ENCODE measurements at places on chromosomes 5 and 9.

DNA sequence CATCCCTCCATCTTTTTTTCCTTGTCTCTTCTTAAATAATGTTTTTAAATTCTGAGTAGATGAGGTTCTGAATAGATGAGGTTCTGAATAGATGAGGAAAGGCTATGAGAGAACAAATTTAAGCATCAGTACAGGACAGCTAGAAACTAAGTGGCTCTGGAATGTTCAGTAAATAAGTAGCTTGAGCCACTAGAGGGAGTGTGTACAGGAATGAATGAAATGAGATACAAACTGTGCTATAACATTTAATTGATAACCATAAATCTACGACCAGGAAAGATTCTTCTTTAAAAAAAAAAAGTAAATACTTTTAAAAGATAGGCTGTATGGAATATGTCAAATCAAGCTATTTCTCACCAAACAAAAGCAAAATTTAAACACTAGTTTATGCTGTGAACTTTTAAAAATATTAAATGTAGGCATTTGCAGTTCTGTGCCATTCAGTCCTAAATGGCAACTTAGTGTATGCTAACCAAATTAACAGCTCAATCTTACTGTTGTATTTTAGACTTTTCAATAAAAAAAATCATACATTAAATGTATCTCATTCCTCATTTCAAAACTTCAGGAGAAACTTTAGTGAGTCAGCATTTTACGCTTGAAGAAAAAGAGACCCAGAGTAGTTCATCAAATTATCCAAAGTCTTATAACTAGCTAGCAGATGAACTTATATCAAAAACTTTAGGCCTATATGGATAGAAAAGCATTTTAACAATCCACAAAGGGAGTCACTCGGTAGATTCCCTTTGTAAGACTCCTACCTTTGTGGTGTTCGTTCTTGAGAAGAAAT is 70.4 kb upstream of the SNX2 start:
- no peak for DNase-seq

GRCh38 chr5:53002491-53002890 is 13.3 kb downstream of the ITGA2 start:
- DNase-seq: no peak

- DNase-seq: no peak
Observed at GRCh38 chr5:22053195-22053594, 799.9 kb downstream of the CDH12 start.

DNA sequence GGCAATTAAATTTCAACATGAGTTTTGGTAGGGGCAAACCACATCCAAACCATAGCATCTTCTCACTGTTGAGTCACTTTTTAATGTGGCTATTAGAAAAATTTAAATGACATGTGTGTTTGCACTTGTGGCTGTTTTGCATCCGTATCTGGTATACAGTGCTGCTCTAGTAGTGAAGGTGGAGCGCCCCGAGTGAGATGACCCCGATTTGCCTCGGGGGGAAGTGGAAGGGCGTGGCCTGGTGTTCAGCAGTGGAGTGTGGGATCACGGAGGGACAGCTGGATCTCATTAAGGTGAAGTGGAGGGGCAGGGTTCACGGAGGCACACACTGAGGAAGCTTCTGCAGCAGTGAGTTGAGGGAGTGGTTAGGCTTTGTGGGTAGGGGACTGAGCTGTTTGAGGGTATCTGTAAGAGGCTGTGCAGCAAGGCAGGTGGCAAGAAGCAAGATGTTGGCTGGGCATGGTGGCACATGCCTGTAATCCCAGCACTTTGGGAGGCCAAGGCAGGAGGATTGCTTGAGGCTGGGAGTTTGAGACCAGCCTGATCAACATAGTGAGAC is 6.2 kb upstream of the GMCL2 start:
- DNase-seq: no peak

GRCh38 chr5:38267372-38267771 is 9.0 kb downstream of the EGFLAM start:
- DNase-seq: no peak

- no peak for DNase-seq
Observed at GRCh38 chr5:29277642-29278041, 1915.8 kb upstream of the CDH6 start.

- no peak for DNase-seq
Observed at GRCh38 chr5:10334831-10335230, 18.7 kb upstream of the MARCHF6 start.

DNA sequence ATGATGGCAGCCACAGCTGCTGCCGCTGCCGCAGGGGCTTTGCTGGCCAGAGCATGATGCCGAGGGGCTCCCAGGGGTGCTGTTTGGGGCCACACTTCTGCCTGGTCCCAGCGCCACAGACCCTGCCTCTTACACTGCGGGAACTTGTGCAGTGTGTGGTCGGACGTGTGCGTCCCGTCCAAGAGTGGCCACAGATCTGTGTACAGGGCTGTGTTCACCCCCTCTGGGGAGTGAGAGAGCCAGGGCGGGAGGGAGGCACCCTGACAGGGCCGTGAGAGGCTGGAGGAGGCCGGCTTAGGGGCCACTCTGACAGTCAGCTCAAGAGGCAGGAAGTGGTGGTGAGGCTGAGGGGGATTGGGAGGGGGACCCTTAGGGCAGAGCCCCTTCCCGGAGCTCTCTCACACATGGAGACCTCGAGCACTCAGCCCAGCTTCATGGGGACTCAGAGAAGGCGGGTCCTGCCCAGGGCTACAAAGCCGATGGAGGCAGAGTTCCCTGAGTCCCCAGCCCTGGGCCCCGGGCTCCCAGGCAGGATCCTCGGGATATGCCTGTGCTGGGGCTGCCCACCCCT is 13.1 kb upstream of the CARD19 start:
- no peak for DNase-seq

DNA sequence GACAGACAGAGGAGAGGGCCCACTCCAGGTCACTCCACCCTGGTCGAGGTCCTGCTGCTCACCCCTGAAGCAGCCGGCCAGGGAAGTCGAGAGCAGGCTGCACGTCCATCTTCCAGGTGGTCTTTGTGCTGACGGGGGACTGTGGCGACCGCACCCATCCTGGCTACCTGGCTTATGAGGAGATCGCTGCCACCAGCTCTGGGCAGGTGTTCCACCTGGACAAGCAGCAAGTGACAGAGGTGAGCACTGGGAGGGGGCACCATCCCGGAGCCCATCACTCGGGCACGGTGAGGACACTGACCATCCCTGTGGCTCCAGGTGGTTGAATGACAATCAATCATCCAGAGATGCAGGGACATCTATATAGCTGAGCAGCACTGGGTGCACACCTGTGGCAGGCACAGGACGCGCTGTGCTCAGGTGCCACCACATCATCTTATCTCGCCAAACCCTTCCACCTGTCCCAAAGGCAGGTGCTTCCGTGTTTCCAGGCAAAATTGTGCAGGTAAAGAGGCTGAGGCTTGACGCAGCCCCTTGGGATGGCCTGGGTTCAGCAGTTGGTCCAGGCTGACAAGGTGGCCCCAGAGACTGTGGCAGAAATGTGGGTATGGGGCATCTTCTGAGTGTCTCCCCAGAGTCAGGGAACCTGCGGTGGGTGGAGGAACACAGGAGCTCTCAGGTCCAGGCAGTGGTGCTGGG is 20.7 kb downstream of the HMCN2 start:
- no peak for DNase-seq

- DNase-seq: no peak
Observed at GRCh38 chr9:95494022-95494415, 22.8 kb downstream of the PTCH1 start.

DNA sequence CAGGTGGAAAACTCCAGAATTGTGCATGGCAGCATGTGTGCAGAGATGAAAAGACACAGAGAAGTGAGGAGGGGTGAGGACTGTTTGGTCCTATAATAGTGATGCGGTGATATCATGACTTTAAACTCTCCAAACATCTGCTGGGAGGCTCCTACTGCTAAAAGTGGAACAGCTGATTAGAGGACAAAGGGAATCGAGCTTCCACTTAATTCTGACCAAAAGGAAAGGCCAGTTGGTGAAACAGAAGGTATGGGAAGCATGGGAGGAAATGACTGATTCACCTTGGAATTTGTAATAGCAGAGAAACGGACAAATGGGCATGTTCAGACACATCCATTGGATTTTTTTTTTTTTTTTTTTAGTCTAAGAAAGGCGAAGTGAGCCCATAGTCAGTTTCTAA is 67.5 kb upstream of the MAMDC2 start:
- DNase-seq: no peak

DNA sequence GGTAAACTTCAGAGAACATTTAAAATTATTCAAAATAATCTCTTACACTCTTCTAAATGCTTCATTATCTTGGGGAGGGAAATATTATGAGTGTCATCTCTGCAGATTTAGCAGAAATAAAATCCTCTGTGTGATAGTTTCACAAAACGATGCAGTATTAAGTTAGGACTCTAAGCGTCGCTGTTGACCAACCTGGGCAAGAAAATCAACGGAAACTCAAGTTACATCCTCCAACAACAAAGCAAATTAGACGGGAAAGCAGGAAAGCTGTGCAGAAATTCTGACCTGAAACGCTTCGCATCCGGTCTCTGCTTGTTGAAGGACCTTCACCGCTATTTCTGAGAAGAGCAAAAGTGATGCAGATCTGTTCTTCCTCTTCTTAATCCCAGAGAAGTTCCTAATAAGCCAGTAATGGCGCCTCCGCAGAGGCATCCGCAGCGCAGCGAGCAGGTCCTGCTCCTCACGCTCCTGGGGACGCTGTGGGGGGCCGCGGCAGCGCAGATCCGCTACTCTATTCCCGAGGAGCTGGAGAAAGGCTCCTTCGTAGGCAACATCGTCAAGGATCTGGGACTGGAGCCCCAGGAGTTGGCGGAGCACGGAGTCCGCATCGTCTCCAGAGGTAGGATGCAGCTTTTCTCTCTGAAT is at the start of gene PCDHGA6:
PCDHGA6 (plus strand) TSS at position 219 of the 645 bp plus-strand sequence; CDS start at position 412, 193 bp downstream.
- DNase-seq: no peak

GRCh38 chr5:170614065-170614490 is 110.3 kb downstream of the KCNIP1 start:
- no peak for DNase-seq

GRCh38 chr5:97365163-97365845 is 182.3 kb upstream of the RIOK2 start:
- no peak for DNase-seq

DNA sequence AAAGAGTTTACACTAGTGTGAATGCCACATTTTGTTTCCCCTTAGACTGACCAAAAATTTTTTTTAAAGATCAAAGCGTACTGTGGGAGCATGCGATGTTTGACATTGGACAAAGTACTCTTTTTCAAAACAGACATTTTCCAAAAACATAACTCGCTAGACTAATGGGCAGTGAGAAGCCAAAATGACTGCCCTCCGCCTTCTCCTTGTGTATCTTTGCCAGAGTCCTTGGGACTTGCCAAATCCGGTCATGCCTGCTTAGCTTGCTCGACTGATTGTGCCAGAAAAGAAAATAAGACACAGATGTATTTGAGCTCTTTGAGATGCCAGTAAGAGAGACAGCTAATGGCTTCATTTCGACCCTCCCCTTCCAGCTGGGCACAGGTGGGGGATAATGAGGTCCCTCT is 157.5 kb downstream of the MAPKAP1 start:
- no peak for DNase-seq

DNA sequence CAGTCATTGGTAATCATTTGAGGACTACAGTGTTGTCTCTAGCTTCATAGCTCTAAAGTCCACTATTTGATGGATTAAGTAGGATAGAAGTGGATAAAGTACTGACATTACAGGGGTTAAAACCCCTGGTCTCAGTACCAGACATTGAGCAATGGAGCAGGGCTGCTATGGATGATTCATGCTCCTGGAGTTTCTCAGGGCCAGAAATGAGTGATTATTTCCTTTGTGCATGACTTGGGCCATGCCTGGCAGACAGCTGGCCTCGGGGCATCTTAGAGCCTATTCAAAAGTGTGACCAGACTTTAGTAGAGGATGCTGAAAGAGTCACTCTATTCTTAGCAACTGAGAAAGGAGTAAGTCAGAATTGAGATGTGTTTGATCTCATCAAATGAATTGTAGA is 350.7 kb upstream of the TLE4 start:
- DNase-seq: no peak

DNA sequence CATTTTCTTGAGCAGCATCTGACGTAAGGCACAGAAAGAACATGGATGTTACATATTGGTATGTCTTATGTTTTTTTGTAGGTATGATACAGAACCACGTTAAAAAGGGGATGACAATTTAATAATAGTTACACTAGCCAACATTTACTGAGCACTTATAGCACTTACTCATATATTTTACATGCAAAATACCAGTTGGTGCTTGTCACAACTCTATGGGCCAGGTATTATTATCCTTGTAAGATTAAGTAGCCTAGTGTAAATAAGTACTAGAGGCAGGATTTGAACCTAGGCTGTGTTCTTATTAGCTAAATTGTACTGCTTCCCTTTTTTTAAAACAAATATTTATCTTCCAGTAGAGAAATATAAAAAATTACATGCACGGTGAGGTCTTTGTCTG is 83.5 kb downstream of the RANBP17 start:
- DNase-seq: no peak

DNA sequence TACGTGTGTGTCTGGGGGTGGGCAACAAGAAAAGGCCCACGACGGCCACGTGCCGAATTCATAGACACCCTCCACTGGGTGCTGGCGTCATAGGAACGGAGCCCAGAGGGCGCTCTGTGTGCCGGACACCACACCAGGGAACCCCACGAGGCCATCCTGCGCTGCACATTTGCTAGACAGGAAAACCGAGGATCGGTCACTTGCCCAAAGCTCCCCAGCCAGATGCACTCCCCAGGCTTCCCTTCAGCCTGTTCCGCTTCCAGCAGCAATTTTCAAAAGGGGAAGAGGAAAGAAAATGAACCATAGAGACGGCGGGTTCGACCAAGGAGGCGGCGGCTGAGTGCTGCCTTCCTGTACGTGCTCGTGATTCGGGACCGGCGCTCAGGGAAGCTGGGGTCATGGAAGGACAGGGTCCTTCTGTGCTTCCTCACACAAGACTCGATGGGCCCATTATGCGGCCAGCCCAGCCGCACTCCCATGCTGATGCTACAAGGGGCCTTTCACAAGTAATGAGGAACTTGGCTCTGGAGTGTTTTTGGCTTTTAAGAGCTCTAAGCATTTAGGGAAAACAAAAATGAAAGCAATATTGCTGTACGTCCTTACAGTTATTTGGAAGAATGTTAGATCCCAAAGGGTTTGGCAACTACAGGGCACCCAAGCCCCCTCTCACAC is 124.6 kb upstream of the SARDH start:
- no peak for DNase-seq

DNA sequence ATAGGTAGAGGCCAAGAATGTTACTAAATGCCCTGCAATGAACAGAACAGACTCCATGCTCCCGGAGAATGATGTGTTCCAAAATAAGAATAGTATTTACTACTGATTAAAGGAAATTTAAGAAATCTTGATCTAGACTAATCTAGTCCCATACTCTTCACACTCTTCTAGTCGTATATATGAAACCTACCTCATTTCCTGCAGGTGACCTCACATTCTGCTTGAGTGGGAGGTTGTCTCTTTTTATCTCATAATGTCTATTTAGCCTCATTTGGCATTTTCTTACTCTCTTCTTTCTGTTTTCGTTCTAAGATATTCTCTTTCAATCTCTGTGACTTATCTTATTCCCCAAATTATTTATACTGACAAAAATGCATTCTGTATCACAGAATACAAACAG is 9.2 kb upstream of the SHOC1 start:
- peak; percentile 10 for DNase-seq

GRCh38 chr9:138011951-138012500 is 134.4 kb downstream of the CACNA1B start:
- no peak for DNase-seq

Data from stimulated activated CD4-positive, alpha-beta T cell treated with anti-CD3 and anti-CD28 coated beads, Interleukin-4, amount 100 ng/mL, for 48 hours (primary cell).